ENCODE measurements at places on chromosomes 7 and 10.

DNA sequence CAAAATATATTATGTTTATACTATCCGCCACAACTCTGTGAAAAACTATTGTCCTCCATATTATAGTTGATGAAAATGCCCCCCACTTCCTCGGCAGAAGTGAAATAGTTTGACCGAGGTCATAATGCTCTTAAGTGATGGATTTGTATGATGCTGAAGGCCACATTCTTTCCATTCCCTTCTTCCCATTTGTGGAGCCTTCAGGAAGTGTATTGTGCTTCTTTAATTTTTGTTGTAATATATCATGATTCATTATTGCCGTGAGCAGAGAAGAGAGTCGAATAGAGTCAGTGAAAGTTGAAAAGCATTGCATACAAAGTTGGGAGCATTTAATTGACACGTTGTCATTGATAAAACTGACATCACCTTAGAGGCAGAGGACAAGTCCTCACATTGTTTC is 460.3 kb downstream of the SUGCT start:
- DNase-seq: no peak

DNA sequence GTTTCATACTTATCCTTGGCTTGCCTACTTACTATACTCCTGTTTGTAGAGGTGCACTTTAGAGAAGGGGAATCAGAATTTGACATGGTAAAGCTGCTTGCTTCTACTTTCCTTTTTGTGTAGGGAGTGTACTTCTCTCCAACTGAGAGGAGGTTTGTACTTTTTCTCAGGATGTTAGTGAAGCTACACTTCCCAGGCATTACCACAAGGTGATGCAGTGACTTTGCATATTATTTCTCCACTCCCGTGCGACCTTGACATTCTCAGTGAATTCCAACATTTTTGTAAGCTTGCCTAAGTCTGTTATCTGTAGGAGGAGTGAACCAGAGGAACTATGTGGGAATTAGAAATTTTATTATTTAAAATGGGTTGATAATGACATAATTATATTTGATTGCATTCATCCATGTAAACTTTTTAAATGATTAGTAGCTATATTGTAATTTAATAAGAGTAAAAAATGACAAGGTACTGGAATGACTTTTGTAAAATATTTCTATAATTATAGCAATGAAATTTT is 5.2 kb downstream of the TAX1BP1 start:
- DNase-seq: no peak

DNA sequence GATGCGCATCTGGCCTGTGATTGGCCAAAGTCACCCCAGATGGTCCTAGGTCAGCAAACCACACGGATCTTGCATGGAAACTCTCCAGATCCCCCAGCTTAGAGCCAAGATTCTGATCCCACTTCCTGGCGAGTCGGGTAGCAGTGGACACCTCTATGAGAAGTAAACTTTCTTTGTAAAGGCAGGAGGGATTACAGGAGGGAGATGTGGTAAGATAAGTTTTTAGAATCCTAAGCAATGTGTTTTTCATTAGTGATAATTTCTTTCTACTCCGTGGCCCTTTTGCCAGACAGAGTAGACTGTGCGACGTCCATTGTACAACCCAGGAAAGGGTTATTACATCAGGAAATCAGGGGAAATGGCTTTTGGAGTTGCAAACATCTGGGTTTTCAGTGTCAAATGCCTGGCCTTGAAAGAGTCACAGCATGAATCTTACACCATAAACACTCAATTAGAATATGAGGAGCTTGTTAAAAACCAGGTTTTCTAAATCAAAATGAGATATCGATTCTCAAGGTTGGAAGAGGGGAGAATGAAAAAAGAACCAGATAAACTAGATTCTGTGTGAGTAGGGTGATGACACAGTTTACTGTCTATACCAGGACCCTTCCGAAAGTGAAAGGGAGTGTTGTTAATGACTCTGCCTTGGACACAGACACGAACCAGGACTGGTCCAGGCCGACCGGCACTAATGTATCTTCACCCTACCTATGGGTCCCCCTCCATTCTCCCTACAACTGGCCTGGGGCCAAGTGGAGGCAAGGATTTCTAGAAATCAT is 61.9 kb upstream of the WAC start:
- DNase-seq: no peak

- DNase-seq: no peak
These were observed 913.4 kb downstream of the CNTNAP2 start for GRCh38 chr7:147029953-147030352.

GRCh38 chr7:140889645-140890044 is 35.1 kb downstream of the BRAF start:
- no peak for DNase-seq

- DNase-seq: no peak
These were observed 32.6 kb upstream of the UNCX start for GRCh38 chr7:1200045-1200444.

GRCh38 chr7:105971845-105972244 is 8.8 kb downstream of the CDHR3 start:
- no peak for DNase-seq

GRCh38 chr10:132359305-132360040 is 27.5 kb downstream of the LRRC27 start:
- DNase-seq: no peak

DNA sequence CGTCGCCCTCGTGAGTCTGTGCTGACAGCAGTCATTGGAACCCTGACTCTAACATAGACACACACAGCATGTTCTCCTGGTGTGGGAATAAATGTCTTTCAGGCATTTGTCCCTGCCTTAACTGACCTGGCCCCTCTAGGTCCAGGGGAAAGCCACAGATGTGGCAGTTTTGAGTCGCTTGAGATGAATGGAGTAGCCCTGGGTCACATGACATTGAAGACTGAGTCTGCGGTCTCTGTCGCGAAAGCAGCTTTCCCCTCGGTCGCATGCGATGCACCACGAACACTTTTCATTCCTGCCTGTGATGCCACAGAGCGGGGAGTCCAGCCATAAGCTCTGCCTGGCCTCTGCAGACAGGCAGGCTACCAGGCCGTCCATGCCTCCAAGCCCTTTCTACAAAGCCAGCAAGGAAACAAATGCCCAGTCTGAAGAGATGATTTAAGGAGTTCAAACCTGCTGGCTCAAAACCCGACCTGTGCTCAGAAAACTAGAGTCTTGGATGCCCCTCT is 172.3 kb downstream of the WDR37 start:
- DNase-seq: no peak

DNA sequence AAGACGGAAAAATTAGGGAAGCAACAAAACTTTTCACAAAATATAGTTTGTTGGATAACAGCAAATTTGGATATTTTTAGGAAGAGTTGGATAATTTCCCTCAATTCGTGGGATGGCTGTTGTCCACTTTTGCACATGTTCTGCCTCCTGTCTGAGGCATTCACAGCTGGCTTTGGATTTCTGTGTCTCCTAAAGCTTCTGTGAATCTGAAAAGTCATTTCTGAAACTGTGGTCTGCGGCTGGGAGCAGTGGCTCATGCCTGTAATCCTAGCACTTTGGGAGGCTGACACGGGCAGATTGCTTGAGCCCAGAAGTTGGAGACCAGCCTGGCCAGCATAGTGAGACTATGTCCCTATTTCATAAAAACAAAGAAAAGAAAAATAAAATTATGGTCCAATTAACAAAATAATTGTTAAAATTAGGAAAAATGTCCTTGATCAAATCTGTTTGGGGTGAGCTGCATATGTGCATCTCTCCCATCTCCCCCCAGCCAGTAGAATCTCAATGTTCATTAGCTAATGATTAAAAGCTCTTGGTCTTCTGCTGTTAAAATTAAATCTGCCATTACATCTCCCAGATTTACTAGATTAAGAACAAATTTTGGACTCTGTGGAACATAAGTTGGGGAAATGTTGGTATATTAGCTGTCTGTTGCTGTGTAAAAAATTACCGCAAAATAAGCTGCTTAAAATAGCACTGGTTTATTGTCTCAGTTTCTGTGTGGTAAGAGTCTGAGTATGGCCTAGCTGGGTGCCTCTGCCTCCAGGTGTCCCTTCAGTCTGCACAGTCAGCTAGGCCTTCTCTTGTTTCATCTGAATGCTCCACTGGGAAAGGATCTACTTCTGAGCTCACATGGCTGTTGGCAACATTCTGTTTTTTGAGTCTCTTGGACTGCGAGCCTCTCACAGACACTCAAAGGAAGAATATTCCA is 332.0 kb upstream of the FZD1 start:
- peak; percentile 41 for DNase-seq

- no peak for DNase-seq
These were observed 80.0 kb downstream of the ZNF277 start for GRCh38 chr7:112286250-112287086.

GRCh38 chr10:86199041-86199440 is 167.6 kb downstream of the GRID1 start:
- no peak for DNase-seq

DNA sequence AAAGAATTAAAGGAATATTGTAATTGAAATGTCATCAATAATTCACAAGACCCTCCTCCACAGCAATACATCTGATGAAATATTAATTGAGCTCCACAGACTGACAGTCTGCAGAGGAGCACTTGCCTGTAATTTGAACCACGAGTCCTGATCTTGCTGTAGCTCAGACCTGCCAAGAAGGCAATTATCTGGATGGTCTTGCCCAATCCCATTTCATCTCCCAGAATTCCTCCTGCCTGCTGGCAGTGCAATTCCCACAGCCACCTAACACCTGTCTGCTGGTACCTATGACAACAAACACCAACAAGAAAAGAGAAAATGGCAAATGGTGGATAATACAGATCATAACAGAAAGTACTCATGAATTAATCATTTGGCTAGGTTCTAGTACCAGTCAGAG is 38.5 kb downstream of the ERCC6 start:
- no peak for DNase-seq

GRCh38 chr7:130379019-130379418 is 1.3 kb upstream of the CPA1 start:
- no peak for DNase-seq

DNA sequence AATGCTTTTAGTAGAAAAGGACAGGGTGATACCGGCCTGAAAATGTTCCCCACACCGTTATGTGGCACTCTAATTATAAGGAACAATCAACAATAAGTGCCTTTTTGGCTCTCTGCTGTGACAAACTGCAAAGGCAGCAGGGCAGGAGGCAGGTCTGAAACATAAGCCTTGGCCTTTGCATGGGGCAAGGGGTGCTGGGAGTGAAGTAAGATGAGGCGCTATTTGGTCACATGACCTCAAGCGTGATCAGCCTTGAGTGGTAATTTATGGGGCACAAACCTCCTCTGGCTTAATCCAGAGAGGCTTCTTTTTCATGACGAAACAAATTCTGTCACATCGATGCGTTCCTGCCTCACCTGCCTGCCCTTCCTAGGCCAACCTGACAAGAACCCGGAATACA is 202.7 kb downstream of the TAX1BP1 start:
- no peak for DNase-seq

DNA sequence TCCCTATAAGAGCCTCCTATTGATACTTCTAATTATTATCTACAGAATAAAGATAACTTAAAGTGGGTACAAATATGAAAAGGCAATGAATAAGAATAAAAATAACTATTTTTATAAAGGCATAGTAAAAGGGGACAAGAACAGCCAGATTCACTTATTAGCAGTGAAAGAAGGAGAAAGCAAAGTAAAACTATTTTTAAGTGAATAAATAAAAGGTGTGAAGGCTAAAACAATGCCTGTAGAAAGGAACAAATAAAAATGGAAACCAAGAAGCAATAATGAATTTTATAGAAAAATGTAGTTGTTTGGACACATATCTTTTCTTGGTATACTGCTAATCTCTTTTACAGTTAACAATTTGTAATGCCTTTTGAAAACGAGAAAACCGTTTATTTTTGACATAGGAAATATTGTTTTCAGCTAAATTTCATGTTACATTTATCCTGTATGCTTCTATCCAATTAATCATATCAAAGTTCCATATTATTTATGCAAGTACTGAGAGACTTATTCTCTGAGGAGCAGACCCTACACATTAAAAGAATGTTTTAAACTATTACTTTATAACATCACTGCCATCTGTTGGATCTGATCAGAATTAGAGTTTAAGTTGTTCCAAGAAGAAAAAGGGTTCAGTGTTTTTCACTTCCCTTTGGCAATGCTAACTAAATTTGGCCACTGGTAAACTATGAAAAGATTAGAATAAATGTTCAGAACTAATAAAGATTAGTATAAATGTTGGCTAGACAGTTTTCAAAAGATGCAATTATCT is 59.1 kb downstream of the ARMC3 start:
- DNase-seq: peak; percentile 16

- no peak for DNase-seq
These were observed 166.1 kb downstream of the PPP1R3A start for GRCh38 chr7:113752689-113753088.

DNA sequence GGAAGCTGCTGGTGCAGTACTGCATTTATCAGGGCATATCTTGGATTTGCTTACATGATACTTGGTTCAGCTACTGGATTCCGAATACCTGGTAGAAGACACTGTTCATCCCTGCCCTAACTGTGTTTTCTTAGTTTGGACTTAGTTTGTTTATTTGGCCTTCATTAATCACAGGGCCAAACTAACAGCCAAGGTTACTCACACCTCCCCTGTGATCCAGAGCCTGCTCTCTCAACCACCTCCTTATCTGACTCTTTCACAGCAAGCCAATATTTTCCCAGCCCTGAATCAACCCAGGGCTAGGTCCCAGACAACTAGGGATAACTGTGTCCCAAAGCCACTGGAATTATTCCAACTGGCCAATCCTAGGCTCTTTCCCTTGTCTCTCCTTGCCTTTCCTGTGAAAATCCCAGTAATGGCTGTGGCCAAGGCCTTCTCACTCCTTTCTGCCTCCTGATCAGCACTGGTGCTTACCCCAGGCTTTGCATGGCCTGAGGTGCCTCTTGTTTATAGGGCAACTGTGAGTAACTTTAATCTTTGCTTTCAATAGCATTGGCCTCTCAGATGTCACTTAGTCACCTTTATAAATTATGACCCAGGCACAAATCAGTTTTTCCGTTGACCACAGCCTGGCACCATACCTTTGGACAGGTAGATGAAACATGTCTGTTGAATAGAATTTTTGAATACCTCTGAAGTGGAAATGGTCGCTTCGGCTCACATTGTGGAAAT is 9.3 kb upstream of the JCAD start:
- DNase-seq: no peak

- DNase-seq: no peak
These were observed 24.5 kb upstream of the MSRB2 start for GRCh38 chr10:23070913-23071218.

DNA sequence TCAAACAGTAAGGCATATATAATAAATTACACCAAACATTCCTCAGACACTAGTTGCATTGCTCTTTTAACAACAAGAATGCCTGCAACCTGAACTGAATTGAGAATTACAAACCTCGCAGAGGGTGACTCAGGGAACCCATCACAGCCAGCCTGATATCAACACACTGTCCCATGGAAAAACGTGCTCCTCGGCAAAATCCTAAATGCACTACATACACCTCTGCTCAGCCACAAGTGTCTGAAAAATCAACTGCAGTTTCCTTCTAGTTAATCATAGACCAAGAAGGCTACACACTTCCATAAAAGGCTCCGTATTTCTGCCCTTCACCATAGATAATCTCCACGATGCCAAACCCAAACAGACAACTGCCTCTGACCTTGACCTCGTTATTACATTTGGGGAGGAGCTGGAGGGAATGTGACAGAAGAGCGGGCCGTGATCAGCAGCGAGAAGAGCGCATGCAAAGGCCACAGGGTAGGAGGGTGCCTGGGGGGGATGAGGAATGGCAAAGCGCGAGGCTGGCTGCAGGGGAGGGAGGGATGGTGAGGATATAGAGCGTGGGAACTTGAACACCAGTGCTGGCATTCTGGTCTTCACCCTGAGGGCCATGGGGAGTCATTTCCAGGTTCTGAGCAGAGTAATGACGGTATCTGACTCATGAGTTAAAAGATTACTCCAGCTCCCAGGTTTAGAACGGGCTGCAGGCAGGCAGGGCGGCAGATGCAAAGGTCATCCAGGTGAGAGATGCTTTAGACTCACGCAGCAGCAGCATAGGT is 201.9 kb upstream of the FRMD4A start:
- no peak for DNase-seq

Measured in forelimb muscle (tissue), 1 donor.